Mesenteric fat pad (tissue), 1 donor: ENCODE measurements at places on chromosomes 3 and 15. TPM values are rescaled to one million over a fixed set of nuclear protein-coding genes. Genes with fewer than 3 reads are reported as not detected.

DNA sequence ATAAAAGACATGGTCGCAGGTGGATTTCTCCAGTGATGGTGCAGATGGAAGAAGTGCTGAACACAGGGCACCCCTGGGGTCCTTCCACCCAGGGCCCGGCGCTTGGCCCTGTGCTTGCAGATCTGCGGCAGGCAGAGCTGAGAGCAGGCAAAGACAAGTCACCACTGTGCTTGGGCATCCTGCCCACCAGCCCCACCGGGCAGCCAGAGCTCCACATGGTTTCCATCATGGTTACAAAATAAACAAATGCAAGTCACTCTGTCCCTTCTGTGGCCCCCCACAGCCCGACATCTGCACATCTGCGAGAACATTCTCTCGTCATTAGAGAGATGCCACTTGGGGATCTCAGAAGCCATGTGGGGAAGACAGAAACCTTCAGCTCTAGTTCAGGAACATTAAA, 37.6 kb upstream of the SFMBT1 start:
- peak; percentile 86 for DNase-seq

- DNase-seq: no peak
Measured at GRCh38 chr3:183584246-183584913, 28.9 kb upstream of the KLHL6 start.

DNA sequence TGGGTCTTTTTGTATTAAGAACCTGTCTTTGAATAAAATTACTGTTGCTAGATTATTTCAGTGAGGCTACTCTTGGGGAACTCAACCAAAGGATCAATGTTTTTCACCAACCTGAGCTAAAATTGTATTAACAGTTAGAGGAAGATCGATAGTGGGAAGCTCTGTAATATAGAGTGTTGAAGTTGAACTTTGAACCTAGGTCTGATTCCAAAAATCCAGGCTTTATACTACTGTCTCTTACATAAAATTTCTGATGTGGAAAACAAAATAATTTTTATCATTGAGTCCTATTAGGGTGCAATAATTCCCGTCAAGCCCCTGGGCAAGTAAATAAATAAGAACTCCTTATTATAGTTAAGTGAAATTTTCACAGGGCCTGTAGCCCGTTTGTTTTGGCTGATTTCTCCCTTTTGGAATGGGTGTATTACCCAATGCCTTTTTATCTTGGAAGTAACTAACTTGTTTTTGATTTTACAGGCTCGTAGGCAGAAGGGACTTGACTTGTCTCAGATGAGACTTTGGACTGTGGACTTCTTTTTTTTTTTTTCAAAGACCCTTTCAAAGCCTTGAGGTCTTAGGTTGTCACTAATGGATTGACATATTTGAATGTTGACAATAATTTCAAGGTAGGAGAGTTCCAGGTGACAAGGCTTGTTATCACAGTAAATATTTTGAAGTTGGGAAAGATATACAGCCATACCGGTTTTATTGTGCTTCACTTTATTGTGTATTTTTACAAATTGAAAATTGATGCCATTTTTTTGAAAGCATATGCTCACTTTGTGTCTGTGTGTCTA, 276.1 kb downstream of the NFKBIZ start:
- DNase-seq: no peak

GRCh38 chr15:49573421-49573820, 47.2 kb downstream of the FAM227B start:
- DNase-seq: no peak

DNA sequence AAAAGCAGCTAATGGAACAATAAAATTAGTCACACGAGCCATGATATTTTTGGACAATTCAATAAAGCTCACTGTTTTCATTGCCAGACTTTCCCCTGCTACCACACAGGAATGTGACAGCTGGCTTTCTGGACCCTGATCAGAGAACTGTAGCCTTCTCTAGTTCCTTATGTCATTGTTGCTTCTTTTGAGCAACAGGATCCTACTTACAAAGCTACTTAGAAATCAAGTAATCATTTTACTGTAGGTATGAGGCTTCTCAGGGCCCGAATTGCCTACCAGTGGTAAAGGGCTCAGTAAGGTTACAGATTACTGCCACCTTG, 94.3 kb upstream of the AADACL2 start:
- DNase-seq: no peak

- no peak for DNase-seq
Measured at GRCh38 chr3:40873934-40874699, 325.2 kb upstream of the CTNNB1 start.

DNA sequence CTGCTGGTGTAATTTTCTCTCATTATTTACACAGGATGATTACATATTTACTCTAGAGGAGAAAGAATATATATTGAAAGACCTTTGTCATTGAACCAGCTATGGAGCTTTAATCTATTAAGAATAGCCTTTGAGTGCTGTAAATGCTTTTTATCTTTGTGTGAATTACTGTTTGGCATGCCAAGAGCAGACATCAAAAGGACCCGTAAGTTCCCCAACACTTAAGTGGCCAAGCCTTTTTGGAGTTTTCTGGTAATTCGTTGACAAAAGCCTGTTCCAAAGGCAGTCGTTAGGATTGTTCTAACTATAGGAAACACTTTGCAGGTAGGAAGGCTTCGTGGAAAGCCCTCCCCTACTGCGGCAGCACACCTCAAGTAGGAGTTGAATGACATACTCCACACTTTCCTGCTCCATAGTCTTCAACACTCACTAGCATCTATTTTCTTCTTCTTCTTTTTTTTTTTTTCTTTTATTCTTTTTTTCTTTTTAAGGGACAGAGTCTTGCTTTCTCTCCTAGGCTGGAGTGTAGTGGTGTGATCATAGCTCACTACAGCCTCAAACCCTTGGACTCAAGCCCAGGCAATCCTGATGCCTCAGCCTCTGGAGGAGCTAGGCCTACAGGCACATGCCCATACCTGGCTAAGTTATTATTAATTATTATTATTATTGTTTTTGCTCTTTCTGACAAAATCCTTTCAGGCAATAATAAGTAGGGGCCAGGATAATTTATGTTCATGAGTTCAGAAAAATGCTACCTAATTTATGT, 98.6 kb downstream of the SUCNR1 start:
- no peak for DNase-seq

DNA sequence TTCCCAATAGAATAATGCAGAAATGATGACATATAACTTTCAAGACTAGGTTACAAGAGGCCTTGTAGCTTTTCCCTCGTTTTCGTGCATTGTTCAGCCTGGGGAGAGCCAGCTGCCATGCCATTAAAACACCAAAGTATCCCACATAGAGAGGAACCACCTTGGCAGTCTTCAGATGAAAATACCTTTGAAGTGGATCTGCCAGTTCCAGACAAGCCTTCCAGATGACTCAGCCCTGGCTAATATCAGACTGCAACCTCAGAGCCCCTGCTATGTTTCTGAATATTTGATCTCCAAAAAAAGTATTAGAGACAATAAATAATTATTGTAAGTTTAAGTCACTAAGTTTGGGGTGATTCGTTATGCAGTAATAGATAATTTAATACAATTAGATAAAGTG, 294.3 kb upstream of the GBE1 start:
- DNase-seq: no peak

- DNase-seq: no peak
Measured at GRCh38 chr3:133730993-133731392, 15.2 kb upstream of the TF start.

- DNase-seq: no peak
Measured at GRCh38 chr3:129103296-129103695, 18.3 kb downstream of the RAB43 start.

GRCh38 chr3:147758771-147759170, 349.6 kb downstream of the ZIC1 start:
- DNase-seq: no peak

DNA sequence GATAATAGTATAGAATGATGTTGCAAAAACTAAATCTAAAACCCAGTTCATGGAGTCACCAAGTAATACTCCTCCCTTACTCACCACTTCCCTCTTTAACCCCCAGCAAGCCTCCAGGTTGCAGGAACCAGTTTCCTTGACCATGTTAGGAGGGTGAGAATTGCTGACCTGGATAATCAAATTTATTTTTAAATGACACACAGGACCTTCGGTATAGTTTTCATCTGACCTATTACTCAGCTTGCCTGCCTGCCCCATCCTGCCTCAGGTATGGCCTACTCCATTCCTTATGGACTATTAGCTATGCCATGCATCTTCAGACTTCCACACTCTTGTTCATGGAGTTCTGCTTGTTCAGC, 883 bp downstream of the RTP4 start:
- DNase-seq: no peak

DNA sequence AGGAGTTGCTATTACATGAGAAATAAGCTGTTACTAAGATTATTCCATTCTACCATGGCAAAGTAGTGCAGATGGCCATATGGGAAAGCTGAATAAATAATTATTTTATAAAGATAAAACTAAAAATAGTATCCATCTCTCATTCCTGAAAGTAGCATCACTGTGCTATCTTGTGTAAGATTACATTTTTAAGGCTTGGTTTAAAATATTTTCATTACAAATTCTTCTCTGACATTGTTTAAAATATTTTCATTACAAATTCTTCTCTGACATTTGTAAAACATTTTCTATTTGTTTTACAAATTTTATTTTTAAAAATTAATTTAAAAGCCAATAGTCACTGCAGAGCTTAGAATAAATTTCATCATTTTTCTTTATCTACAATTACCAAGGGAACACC, 665.5 kb upstream of the NAALADL2 start:
- DNase-seq: no peak

DNA sequence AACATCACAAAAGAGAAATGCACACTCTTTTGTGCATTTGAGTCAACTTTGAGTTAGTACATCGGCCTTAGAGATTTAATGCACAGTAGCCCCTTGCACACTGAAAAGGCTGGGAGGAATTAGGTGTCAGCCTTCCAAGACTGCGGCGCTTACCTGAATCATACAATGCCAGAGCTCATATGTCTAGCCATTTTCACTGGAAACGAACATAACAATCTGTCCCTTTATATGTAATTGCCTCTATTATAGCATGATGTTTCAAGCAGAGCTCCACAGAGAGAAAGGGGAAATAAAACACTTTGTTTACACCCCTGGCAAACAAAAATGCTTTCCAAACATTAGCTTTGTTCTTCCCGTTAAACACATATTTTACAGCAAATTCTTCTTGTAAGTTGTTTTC, 315.7 kb upstream of the SLCO3A1 start:
- DNase-seq: no peak

GRCh38 chr3:165225604-165226003, 29.4 kb upstream of the SLITRK3 start:
- DNase-seq: no peak

DNA sequence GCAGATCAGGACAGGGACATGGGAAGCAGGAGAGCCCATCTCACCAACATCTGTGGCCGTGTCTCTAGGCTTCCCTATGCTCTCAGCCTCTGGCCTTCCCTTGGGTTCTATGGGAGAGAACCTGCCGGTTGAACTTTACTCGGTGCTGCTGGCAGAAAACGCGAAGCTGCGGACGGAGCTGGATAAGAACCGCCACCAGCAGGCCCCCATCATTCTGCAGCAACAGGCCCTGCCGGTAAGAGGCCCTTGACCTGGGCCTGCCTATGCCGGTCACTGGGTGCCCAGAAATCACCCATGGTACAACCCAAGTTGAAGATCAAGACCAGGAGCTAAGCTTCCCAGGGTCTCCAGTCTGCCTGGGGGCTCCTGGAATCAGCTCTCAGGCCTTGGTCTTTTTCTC, 34.8 kb downstream of the CYP11A1 start:
- no peak for DNase-seq

- DNase-seq: no peak
Measured at GRCh38 chr3:169836078-169836941, 23.6 kb upstream of the LRRC34 start.

DNA sequence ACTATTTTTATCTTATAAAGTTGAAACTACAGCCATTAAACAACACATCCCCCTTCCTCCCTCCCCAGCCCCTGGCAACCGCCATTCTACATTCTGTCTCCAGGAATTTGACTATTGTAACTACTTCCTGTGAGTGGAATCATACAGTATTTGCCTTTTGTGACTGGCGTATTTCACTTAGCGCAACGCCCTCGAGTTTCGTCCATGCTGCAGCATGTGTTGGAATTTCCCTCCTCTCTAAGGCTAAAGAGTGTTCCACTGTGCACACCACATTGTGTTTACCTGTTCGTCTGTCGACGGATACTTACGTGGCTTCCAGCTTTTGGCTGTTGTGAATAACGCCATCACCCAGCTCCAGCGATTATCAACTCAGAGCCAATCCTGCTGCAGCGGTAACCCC, 52.0 kb upstream of the DLG1 start:
- DNase-seq: no peak

GRCh38 chr3:112744825-112745566, 101.7 kb downstream of the CD200R1L start:
- no peak for DNase-seq

DNA sequence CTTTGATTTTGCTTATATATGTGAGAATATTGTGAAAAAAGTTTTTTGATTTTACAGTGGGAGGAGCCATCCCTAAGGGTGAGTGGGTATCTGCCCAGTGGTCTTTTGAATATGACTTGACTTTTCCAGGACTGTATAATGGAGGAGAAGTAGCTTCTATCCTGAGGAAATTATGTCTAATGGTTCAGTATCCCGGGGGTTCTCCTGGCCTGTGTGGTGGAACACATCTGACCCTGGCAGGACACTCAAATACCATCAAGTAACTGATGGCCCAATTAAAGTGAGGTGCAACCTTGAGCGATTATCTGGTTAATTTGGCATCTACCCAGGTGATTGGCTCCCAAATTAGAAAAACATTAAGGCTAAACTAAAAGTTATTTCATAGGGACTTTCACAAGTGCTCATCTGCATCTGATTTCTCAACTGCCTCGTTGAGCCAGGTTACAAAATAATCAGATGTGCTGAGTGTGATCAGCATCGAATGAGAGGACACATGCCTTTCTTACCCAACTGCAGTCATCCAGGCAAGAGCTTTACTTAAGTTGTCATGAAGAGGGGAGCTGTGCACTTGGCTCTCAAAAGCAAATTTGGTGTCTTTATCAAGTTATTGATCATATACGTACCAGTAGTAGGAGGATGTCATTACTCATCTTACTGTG, 201.4 kb downstream of the IL5RA start:
- no peak for DNase-seq

- no peak for DNase-seq
Measured at GRCh38 chr15:70152070-70152480, 54.4 kb upstream of the TLE3 start.

DNA sequence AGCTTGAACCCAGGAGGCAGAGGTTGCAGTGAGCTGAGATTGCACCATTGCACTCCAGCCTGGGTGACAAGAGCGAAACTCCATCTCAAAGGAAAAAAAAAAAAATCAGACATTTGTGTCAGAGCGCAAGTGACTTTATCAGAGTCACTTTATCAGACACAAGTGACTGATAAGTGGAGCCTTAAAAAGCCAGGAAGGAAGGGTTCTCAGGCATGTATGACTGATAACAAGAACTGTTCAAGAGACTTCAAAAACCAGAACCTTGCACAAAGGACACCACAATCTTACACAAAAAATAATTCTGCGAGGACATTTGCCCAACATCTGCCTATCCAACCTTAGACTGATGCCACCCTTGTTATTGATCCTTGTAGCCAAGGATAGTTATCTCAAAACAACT, 13.3 kb upstream of the CFAP44 start:
- no peak for DNase-seq

The CHRD gene
- total RNA-seq: 11.3 TPM

The IP6K2 gene
- 40.4 TPM for total RNA-seq

The TPRG1 gene
- total RNA-seq: 13.6 TPM

The DUOXA2 gene
- not detected for total RNA-seq

The EPHB3 gene
- 1.6 TPM for total RNA-seq

The WNT7A gene
- total RNA-seq: not detected

The ZBTB20 gene
- 54.4 TPM for total RNA-seq

The CLDN18 gene
- not detected for total RNA-seq

The IGDCC3 gene
- not detected for total RNA-seq

The STAG1 gene
- 41.8 TPM for total RNA-seq

The CACNA2D2 gene
- 0.45 TPM for total RNA-seq

The ITIH4 gene
- total RNA-seq: 4.3 TPM
